Panc1 (cell line): ENCODE measurements at places on chromosomes 3 and 15.

- no peak for DNase-seq
These were observed 121.6 kb downstream of the EEFSEC start for GRCh38 chr3:128274837-128275236.

DNA sequence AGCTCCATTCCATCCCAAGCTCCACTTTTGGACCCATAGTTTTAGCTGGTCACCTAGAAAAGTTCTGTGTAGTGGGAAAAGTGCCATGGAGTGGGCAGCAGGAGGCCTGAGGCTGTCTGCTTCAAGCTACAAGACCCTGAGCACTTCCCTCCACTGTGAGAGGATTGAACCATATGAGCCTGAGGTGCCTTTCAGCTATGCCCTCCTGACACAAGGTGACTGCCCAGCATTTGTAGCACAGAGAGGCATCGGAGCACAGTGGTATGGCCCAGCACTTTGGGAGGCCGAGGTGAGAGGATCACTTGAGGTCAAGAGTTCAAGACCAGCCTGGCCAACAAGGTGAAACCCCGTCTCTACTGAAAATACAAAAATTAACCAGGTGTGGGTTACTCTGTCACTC, 3.9 kb upstream of the KBTBD13 start:
- DNase-seq, result no peak

DNA sequence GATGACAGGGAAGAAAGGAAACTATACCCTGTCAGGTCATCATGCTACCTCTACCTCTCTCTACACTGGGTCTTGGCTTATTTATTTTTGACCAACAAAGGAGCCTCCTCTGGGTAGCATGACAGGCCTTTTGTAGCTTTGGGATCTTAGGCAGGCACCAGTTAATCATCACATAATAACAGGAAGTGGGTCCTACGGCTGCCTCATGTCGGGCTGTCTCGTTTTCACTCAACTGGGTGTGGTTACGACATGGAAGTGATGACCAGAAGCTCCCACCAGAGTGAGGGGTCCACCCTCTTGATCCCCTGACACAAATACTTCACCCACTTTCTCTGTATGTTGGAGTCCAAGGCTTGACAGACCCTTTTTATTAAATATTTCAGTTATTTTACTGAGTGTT, 105.3 kb downstream of the CD47 start:
- DNase-seq, result no peak

DNA sequence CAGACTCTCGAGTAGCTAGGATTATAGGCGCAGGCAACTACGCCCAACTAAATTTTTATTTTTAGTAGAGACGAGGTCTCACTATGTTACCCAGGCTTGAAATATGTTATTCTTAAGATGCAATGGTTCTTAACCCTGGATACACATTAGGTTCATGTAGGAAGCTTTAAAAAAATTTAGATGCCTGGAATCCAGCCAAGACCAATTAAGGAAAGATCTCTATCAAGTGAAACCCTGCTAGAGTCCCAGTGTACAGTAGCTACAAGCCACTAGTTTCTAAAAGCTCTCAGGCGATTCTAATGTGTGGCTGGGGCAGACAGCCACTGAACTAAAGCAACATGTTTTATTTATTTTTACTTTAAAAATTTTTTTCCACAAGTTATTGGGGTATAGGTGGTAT, 33.2 kb downstream of the TRIM69 start:
- DNase-seq, result no peak

GRCh38 chr3:155805204-155805801, 775 bp downstream of the C3orf33 start:
- no peak for DNase-seq
